ENCODE measurements at places on chromosomes 6 and 20.
A peak's percentile ranks its signal among the peaks of the same experiment; 100 is the strongest.

- DNase-seq: peak; percentile 41
Observed at GRCh38 chr6:136764517-136764993, 27.7 kb downstream of the MAP3K5 start.

- DNase-seq: no peak
Observed at GRCh38 chr6:110323258-110323657, 34.9 kb downstream of the METTL24 start.

- DNase-seq: no peak
Observed at GRCh38 chr6:84512391-84512790, 252.0 kb downstream of the TBX18 start.

- no peak for DNase-seq
Observed at GRCh38 chr6:132607544-132608233, 16.4 kb downstream of the TAAR2 start.

- DNase-seq: no peak
Observed at GRCh38 chr6:43037197-43037596, 15.8 kb downstream of the RRP36 start.

DNA sequence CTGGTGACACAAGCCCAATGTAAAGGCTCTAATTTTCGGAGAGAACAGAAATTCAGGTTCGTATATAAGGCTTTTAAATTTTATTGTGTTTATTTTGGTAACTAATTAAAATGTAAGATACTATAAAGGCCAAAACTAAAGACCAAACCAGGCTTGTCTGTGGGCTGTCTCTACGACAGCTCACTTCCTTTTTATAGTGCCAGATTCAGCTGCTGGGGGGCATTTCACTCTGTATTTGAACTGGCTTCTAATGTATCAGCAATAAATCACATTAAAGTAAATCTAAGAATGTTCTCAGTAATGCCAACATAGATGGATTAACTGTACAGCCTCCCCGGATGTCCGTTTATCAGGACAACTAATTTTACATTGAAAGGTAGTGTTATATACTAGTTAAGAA is 31.1 kb upstream of the STXBP5 start:
- no peak for DNase-seq

DNA sequence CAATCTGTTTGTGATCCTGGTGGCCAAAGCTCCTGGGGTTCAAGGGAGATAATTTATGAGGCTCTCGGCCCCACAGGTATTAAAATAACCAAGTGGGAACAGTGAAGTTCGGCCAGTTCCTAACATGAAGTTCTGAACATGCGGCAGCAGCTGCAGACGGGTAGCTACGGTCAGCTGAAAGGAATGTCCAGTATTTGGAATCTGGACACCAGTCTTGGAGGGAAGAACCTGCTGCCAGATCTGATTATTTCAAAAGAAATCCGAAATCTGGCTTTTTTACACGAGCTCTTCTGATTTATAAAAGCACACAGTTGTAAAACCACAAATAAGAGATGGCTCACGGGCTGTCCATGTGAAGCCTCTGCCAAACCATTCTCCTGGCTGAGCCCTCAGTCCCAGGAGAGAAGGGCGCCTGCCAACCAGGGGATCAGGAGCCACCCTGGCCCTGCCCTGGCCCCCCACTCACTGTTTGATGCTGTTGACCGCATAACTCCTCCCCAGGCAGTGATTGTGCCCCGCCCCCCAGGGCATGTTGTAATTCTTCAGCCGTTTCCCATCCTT is 28.2 kb upstream of the KCNB1 start:
- DNase-seq: no peak

- DNase-seq: no peak
Observed at GRCh38 chr20:60003776-60004175, 45.6 kb downstream of the CDH26 start.

DNA sequence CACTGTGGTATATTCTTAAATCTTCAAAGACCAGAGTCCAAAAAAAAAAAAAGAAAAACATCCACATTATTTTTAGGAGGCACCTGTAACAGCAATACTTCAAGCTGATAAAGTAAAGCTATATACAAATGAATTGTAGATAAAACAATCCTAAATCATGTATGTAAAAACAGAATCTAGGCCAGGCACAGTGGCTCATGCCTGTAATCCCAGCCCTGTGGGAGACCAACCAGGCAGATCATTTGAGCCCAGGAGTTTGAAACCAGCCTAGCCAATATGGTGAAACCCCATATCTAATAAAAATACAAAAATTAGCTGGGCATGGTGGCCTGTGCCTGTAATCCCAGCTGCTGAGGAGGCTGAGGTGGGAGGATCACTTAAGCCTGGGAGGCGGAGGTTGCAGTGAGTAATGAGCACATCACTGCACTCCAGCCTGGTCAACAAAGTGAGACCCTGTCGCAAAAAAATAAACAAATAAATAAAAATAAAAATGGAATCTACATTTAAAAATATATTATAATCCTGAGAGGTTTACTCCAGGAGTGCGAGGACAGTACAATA is 7.3 kb downstream of the NAPB start:
- no peak for DNase-seq

DNA sequence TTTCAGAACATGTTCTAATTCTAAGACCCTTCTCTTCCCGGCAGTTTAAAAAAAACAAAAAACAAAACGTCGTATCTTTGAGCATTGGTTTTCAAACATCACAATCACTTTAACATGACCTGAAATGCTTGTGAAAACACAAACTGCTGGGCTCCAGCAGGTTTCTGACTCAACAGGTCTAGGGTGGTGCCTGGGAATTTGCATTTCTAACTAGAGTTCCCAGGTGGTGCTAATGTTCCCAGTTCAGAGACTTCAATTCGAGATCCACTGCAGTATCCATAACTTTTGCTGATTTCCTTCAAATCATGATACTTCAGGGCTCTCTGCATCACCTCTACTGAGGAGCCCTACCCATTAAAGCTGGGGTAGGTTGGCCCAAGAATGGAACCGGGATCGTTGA is 850 bp upstream of the SMPDL3A start:
- DNase-seq: no peak

GRCh38 chr6:84280639-84281038 is 53.2 kb upstream of the CEP162 start:
- no peak for DNase-seq

DNA sequence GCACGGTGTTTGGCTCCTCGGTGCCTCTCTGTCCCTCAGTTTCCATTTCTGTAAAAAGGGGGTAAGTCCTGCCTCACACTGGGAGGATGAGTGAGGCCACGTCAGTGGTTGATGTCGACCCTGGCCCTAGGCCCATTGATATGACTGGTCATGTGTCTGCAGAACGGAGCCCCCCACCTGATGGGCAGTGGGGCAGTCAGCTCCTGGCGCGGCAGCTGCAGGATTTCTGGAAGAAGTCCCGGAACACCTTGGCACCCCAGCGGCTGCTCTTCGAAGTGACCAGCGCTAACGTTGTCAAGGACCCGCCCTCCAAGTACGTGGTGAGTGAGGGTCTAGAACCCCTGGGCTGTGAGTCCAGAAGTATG is 1.2 kb downstream of the SNX21 start:
- DNase-seq: no peak

GRCh38 chr6:44739181-44739580 is 351.7 kb downstream of the CDC5L start:
- no peak for DNase-seq

GRCh38 chr20:15556869-15557268 is 1016.4 kb downstream of the KIF16B start:
- no peak for DNase-seq

GRCh38 chr6:118335325-118335816 is 212.7 kb upstream of the PLN start:
- no peak for DNase-seq

DNA sequence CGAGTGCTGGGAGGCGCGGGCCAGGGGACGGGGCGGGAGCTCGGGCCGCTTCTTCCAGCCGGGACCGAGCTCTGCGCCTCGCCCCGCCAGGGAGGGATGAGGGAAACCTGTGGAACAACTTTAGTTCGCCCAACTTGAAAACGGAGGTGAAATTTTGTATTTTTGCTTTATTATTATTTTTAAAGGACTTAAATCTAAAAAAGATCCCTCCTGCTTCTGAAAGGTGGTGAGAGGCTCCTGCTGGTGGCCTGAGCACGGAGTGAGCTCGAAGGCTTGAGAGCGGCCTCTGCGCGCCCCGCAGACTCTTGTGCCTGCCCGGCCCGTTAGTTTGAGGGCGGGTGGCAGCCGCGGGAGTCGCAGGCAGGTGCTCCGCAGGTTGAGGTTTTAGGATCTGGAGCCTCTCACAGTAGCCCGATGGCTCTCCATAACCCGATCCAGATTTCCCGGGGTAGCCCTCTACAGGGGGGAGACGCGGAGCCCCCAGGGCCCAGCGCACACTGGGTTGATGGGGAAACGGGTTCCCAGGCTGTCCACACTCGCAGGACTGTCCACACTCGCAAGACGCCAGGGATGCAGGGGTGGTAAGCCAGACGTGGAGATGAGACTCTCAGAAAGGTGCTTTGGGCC is 46.2 kb upstream of the SUPT3H start:
- no peak for DNase-seq

- no peak for DNase-seq
Observed at GRCh38 chr6:161066511-161066910, 74.9 kb downstream of the MAP3K4 start.

DNA sequence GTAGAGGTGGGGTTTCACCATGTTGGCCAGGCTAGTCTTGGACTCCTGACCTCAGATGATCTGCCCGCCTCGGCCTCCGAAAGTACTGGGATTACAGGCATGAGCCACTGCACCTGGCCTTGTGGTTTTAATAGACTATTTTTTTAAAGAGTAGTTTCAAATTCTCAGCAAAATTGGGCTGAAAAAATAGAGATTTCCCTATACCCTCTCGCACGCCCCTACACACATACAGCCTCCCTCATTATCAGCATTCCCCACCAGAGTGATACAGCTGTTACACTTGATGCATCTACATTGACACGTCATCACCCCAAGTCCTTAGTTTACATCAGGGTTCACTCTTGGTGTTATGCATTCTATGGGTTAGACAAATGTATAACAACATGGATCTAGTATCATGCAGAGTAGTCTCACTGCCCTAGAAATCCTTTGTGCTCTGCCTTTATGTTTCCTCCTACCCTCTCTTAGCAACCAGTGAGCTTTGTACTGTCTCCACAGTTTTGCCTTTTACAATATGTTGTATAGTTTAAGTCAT is 103.6 kb downstream of the CDYL start:
- DNase-seq: no peak

DNA sequence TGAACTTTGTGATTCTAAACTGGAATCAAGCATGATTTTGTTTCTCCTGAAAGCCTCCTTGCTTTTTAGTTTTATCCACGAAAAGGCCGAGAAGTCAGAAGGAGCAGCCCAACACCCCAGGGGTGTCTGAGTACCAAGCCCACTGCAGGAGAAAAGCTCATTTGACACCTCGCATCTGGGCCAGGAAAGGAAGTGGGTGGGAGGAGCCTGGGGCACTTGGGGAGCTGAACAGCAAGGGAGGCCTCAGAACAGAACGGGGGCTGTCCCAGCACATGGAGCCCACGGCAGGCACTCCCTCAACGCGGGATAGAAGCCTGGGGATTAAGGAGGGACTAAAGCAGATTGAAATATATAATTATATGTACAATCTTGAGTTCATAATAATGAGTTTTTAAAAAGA is 6.6 kb downstream of the KIF25 start:
- DNase-seq: no peak

- no peak for DNase-seq
Observed at GRCh38 chr20:57795342-57795697, 85.5 kb upstream of the PMEPA1 start.

GRCh38 chr6:148524976-148525375 is 182.3 kb downstream of the SASH1 start:
- no peak for DNase-seq

- no peak for DNase-seq
Observed at GRCh38 chr20:4166726-4167035, 151.3 kb upstream of the RNF24 start.

DNA sequence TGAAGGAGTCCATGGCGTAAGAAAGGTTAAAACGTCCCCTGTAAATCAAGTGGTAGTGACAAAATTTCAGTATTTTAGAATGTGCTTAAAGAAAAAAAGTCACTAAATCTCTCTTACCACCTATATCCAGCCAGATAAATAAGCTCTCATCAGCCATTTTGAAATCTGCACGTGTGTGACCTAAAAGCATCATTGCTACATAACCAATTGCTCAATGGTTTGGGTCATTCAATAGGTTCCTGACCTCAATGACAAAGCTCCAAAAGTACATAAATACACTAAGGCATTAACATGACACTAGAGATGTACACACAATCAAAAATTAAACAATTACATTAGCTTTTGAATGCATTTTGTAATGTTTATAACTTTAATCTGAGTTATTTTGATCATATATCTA is 272.4 kb downstream of the GMDS start:
- no peak for DNase-seq

DNA sequence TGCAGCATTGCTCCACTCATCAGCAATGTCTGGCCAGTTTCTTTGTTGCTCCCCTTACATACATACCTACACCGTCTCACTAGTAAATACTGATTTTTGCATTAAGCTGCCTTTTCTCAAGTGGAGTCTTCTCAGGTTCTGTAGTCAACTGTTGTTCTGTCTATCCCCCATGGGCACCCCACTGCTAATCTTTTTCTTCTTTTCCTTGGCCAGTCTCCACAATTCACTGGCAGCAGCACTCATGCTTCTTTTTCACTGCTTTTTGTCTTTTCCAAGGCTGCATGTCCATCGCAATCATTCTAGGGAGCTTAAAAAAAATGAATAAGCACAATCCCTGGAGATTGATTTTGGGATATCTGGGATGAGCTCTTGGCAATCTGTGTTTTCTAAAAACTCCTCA is 10.3 kb upstream of the ERVFRD-1 start:
- DNase-seq: no peak

GRCh38 chr6:106273087-106273486 is 52.5 kb downstream of the ATG5 start:
- no peak for DNase-seq
